ENCODE measurements at places on chromosomes 11 and 22.

DNA sequence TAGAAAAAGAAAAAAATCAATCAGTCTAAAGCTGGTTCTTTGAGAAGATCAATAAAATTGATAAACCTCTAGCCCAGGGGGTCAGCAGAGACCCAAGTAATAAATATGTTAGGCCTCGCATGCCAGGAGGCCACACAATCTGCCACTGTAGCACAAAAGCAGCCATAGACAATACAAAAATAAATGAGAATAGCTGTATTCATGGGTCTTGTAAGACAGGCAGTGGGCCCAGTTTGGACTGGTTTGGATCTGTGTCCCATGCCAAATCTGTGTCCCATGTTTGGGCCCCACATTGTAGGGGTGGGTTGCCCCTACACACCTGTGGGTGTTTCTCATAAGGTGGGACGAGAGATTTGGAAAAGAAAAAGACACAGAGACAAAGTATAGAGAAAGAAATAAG, 6.6 kb upstream of the PLAAT4 start:
- no peak for DNase-seq

- DNase-seq = no peak
Measured at GRCh38 chr11:3860375-3860774, 4.9 kb downstream of the STIM1 start.

- no peak for DNase-seq
Measured at GRCh38 chr22:48185071-48186055, 1422.9 kb downstream of the TBC1D22A start.

- no peak for DNase-seq
Measured at GRCh38 chr11:70628855-70629844, 230.8 kb downstream of the CTTN start.

DNA sequence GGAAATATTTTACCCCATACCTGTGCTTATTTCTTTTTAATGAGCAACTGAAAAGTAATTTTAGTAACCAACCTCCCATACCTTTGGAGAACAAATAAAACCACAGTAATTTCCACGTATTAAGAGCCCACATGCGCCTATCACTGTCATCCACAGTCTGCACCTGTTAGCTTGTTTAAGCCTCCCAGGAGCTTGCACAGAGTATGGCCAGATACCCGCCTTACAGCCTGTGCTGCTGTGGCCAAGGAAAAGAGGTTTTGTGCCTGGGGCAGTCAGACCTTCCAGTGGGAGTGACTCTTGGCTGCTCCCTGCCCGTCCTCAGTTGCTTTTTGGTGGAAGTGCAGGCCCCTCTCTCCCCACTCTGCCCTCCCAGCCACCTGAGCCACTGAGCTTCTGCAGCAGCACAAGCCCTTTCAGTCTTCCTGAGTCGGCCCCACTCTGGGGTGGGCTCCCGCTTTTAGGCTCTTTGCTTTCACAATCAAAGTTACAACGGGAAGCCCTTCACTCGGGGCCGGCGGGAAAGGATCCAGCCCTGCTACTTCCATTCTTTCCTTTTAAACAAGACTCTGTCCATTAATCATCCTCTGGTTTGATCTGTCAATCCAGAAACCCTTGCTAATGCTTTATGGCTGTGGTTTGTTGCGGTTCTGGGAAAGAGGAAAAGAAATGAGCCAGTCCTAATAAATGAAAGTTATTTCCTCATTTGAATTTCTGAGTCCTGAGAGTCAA, 308.8 kb downstream of the TBC1D22A start:
- no peak for DNase-seq

- no peak for DNase-seq
Measured at GRCh38 chr22:21014726-21015465, at the start of gene P2RX6. Gene P2RX6, plus strand, starts transcription at chr22:21015165. Its CDS starts 10 bp downstream, at chr22:21015175.

GRCh38 chr11:33747979-33748378, 11.8 kb upstream of the CD59 start:
- no peak for DNase-seq
